ENCODE measurements at places on chromosomes 11 and 22.

DNA sequence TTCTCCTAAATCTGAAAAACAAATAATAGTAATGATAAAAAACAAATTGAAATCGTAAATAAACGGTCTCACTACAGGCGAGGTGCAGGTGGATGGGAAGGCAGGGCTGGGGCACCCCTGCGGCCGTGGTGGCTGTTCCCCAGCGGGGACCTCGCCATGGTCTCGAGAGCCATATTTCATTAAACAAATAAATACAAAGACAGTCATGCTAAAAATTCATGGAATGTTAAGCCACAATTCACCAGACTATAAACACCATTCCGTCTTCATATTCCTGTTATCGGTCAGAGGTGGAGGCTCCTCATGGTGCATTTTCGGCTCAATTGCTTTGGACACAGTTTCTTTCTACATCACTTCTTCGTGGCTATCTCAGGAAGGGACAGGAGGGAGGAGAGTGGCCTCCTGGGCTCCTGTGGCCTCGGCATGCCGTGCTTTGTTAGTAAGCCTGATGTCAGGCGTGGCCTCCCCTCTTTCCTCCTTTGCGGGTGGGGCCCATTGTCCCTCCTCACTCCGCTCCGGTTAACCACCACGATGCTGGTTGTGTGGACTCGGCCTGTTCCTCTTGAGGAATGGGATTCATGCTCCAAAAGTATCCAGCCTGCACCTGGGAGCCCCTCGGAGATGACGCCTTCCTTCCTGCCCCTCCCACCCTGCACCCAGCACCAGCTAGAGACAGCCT, 16.1 kb upstream of the BRSK2 start:
- no peak for DNase-seq

GRCh38 chr11:19512618-19513017, 200.0 kb upstream of the NAV2 start:
- no peak for DNase-seq

GRCh38 chr22:27372969-27373670, 428.4 kb downstream of the MN1 start:
- DNase-seq, result no peak

GRCh38 chr11:70381350-70381749, 17.0 kb upstream of the CTTN start:
- DNase-seq, result no peak

- DNase-seq, result no peak
Observed at GRCh38 chr22:45324311-45324711, 14.6 kb downstream of the FAM118A start.

DNA sequence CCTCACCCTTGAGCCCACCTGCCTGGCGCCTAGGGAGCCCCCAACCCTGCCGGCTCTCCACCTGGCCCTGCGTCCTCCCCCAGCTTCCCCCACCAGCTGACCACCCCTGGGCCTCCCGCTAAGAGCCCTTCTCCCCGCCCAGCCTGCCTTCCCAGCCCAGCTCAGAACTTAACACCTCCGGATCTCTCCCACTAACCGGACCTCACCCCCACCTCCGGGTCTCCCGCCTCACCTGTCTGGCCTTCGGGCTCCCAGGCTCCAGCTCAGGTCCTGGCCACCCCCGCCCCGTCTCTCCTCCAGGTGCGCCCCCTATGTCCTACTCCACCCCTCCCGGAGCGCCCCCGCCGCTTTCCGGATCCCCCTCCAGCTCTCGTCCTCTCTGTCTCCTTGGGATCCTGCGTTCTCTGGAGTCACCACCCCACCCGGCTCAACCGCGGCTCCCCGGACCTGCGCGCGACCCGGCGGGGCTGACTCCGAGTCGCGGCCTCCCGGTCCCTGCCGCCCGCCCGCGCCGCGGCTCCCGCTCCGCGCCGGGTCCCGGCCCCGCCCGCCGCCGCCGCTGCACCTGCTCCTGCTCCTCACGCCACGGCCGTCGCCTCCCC, at the start of gene KCNJ11:
Gene KCNJ11, minus strand, starts transcription at position 51 of the 602 bp plus-strand sequence. CDS start 568 bp downstream, outside the sequence.
- no peak for DNase-seq

DNA sequence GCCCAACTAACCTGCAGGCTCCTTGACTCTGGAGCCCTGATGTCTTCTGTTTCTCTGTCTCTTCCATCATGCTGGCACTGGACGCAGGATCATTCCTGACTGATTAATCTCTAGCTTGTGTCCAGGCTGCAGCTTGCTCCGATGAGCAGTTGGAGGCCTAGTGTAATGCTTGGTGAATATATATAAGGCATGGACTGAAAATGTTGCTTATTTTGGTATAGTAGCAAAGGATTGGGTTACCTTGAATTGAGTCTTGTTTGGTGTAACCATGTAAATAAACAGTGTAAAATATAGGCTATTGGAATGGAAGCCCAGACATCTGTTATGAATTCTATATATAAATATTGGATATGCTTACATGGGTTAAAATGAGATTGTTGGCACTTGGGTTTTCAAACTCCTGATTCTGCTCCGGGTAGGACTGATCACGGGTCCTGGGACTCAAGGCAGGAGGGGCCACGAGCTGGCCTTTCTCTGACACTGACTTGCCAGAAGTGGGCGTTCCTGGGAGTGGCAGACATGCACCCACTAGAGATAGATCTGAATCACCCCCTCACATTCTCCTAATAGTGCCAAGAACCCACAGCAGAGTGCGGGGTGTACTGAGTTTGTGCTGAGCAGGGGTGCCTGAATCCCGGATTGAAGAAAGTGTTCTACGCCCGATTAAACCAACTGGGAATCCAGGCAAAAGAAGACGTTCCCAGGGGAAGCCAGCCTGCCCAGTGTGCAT, 25.8 kb downstream of the LRP5 start:
- DNase-seq, result no peak

DNA sequence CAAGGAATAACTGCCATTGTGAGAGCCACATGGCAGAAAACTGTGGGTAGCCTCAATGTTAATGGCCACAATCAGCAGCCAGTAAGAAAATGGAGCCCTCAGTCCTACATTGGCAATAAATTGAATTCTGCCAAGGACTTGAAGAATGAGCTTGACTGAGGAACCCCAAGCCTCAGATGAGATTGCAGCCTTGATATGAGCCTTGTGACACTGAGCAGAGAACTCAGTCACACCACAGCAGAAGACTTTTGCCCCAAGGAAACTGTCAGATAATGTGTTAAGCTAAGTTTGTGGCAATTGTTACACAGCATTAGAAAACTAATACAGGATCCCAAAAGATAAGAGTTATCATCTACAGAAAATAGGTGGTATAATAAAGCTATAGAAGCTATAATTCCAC, 2.4 kb upstream of the TTC17 start:
- no peak for DNase-seq

DNA sequence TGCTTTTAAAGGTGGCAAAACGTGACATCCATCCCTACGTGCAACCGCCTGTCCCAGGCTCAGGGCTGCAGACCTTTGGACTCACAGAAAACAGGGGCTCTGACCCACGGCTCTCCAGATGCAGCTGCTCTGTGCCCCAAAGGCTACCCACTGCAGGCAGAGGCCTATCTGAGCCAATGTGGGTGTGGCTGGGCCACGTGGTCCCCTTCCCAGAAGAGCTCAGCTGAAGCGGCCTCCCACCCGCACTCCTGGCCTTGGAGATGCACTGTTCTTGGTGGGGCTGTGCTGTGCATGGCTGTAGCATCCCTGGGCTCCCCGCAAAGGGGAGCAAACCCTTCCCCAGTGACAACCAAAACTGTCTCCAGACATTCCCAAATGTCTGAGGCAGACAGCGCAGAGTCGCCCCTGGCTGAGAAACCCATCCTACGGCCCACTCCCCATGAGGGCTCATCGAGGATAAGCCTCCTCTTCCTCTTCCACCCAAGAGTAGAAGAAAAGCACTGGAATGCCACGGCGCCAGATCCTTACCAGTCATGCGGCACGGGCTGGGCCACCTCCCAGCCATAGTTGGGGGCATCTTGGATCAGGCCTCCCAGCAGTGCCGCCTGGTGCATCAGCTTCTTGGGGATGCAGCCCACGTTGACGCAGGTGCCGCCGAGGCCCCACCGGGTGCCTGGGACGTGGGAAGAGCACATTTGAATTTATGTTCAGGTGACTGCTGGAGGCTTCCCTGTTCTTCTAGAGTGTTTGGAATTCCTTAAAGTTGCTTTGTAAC, 23.1 kb upstream of the COMT start:
- DNase-seq, result no peak

- peak; percentile 38 for DNase-seq
Observed at GRCh38 chr11:119373921-119374631, 7.4 kb downstream of the USP2 start.

Data from T-helper 9 cell (primary cell).